NCI-H82 (cell line): ENCODE measurements at places on chromosomes 13 and 19.

DNA sequence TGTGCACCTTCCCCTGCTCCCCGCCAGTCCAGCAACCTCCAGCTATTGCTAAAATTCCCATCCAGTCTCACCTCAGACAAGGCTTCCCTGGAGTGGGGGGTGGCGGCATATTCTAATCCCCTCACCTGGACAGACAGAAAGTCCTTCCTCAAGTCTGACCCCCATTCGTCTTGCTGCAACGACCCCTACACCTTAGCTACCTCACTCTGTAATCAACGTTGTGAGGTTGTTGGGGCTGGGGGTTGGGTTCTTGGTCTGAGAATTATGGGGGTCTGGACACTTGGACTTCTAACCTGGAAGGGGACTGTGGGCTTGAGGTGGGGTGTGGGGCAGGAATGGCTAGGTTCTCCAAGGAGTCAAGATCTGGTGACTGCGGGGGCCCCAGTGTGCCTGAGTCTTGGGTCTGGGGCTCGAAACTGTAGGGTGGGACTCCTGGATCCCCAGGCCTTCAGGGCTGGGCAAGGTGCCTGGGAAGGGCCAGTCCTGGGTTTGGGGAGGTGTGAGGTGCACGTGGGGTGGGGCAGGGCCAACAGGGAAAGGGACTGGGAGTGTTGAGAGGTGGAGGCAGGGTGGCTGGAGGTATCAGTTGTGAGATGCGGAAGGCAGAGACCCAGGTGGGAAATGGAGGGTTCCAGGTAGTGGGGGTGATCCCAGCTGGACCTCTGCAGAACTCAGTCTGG is 1.3 kb downstream of the FOXA3 start:
- no peak for DNase-seq

- no peak for DNase-seq
Measured at GRCh38 chr13:104389691-104390090, 1323.5 kb upstream of the SLC10A2 start.

DNA sequence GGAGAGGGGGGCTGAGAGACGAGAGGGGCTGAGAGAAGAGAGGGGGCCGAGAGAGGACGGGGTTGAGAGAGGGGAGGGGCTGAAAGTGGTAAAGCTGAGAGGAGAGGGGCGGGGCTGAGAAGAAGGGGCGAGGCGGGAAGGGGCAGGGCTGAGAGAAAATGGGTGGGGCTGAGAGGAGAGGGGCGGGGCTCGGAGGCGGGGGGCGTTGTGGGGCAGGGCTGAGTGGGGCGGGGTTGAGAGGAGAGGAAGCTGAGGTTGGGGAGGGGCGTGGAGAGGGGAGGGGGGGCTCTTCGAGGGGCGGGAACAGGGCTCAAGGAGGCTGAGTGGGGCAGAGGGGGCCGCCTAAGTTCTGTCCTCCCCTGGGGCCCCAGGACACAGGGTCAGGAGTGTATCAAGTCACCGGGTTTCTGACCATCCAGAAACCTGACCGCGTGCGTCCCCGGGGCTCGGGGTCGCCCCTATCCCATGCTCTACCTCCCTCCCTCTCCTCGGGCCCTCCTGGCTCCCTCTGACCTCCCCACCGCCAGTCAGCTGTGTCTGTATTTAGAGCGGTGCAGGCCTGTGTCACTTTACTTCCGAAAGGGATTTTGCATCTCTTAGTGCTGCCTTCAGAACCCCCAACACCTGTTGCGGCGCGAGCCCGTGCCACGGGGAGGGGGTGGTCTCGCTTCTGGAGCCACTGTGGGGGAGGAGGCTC is 38.6 kb upstream of the SEMA6B start:
- DNase-seq: peak; percentile 68

DNA sequence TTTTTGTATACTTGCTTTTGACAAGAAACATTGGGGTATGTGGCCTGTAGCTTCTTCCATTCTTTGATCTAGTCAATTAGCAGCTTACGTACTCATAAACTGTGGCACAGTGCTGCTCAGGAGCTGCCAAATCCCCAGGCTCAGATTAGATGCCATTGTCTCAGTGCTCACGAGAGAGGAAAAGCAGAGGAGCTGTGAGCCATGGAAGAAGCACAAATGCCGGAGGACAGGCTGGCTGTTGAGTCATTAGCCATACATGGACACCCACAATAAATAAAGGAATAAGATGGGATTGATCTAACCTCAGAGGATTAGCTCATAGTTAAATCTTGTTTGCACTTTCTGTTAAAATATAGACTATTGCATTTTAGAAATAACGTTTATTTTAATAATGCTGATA is 121.7 kb downstream of the POSTN start:
- peak; percentile 60 for DNase-seq

DNA sequence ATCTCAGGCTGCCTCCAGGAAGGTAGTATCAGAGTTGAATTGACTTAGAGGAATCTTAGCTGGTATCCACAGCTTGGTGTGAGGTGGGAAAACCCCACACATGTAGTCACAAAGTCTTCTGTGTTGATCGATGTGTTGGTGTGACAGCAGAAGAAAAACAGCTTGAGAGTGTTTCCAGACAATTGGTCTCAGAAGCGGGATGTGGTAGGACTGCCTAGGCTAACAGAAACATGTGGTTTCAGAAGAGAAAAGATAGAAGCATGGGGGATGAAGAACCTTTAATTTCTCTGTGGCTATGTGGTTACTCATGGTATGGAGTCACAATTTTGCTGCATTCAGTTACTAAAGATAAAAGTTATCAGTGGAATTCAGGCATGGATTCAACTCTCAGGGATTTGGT is 134.7 kb upstream of the SLITRK5 start:
- DNase-seq: no peak

DNA sequence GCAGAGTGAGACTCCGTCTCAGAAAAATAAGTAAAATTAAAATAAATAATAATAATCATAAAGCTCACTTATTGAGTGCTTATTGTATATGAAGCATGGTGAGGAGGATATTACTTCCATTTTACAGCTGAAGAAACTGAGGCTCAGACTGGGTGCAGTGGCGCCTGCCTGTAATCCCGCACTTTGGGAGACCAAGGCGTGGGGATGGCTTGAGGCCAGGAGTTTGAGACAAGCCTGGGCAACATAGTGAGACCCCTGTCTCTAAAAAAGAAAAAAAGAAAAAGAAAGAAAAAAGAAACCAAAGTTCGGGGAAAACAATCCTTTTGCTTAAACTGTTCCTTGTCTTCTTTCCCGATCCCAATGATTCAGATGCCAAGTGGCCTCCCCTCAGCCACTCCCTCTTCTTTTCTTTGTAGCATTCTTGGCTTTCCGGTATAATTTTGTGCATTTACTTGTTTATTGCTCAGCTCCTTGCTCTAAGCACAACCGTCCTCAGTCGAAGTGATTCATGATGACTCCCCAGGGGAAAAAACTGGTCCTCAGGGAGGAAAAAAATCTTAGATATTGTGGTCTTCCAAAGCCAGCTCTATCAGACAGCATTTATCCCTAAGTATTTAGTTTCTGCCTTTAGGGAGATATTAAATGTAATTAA is 965 bp upstream of the EIF3G start:
- no peak for DNase-seq

DNA sequence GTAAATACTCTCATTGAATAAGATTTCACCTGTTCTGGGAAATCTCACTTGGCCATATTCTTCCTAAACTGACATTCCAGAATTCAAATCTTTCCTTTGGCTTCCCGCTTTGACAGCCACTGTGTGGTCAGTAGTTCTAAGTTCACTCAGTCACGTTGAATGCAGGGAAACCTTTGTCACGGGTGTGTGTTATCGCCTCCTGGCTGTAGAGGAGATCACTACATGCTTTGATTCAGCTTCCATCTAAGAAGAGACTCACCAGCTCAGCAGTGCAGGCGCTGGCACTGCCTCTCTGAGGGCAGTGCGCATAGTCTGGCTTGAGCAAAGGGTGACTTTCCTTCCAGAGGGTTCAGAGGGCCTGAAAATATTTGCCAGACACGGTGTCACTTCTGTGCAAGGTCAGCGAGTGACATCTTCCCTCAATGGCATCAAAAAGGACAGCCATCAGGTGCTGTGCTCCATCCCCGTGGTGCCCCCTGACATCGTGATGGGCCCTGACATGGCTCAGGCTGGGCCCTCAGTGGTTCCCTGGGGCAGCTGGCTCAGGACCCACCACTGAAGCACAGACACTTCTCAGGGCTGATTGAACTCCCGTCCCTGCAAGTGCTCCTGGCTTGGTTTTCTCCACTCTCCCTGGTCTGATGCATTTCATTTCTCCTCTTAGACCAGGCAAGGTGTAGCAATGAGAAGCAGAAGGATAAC is 635.4 kb upstream of the ARGLU1 start:
- peak; percentile 63 for DNase-seq

DNA sequence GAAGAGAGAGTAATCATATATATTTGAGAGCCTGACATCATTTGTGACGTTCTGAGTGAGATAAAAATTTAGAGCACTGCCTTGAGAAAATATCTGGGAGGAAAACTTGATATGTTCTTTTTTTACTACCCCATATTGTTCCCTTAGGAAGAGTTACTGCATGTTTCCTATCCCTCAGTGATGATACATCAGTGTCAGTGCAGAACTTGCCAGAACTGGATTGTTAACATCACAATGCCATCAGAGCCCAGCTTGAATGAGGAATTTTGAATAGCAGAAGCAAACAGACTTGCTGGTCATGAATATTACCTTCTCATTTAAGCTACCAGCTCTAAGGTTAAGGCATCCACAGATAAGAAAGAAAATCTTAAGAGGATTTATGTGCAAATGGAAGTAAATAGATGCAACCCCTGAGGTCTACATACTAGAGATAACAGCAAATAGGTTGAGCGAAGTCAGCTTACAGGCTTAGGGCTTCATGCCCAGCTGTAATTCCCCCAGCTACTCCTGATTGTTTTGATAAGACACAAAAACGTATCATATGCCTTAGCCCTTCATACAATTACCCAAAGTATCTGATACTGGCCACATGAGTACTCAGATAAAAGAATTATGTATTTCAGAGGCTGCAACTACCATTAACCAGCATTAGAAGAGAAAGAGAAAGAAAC is 313.7 kb upstream of the ATXN8OS start:
- DNase-seq: peak; percentile 75

- no peak for DNase-seq
Measured at GRCh38 chr13:51782026-51782710, 21.8 kb downstream of the DHRS12 start.

DNA sequence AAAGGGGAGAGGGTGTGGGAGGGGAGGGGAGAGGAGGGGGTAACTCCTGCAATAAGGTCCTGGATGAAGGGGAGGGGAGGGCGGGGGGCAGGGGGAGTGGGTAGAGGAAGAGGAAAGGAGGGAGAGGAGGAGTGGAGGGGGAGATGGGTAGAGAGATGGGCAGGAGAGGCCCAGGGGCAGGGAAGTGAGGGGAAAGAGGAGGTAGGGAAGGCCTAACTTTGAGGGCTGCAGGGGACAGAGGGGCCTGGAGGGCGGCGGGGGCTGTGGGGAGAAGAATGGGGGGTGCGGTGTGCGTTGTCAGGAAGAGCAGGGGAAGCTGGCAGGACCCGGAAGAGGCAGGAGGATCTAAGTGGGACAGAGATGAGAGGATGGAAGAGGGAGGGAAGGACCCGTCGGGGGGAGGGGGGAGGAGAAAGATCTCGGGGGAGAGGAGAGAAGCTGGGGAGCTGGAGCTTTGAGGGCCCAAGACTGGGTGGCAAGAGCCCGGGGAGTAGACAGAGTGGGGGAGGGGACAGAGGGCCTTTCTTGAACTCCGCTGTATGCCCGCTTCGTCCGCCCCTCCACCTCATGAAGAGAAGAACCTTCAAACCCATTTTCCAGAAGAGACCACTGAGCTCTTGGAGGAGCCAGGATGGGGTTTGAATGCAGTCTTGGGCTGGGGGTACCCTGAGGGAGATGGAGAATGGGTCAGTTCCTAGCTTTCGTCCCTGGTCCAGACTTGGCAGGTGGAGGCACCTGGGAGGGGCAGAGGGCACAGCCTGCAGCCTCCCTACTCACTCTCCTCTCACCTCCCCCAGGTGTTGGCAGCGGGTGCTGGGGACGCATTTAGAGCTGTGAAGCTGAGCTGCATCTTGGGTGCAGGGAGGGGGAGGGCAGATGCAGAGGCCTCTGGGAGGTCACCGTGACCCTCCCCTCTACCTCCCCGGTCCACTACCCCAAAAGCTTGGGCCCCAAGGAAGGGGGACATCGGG is 778 bp upstream of the LRRC4B start:
- no peak for DNase-seq

DNA sequence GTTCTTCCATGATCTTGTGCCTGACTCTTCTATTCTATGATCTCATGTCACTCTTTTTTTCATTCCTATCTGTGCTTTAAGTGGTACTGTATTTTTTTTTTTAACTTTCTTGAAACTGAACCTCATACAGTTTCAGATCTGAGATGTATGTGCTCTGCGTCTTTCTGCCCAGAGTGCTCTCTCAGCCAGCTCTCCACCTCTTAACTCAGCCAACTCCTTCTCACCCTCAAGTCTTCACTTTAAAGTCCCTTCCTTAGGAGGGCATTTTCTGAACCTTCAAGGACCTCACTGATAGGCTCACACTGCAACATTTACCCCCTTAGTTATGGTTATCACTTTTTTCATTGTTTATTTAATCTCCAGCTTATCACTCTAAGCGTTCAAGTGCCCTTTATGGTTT is 158.7 kb downstream of the IRS2 start:
- DNase-seq: no peak

- no peak for DNase-seq
Measured at GRCh38 chr19:51107406-51108065, 673 bp downstream of the CTU1 start.

GRCh38 chr13:102798581-102799425 is at the start of the genes BIVM and POGLUT2:
TSS of gene BIVM (plus strand) at chr13:102799119. CDS start at chr13:102807268, 8,149 bp downstream.
TSS of gene POGLUT2 (minus strand) at chr13:102798976. CDS start at chr13:102798670, 306 bp downstream.
- peak; percentile 98 for DNase-seq

- peak; percentile 90 for DNase-seq
Measured at GRCh38 chr13:23433171-23434153, at the start of gene SACS. TSS of gene SACS (minus strand) at chr13:23433702. CDS start at chr13:23411239, 22,463 bp downstream.

DNA sequence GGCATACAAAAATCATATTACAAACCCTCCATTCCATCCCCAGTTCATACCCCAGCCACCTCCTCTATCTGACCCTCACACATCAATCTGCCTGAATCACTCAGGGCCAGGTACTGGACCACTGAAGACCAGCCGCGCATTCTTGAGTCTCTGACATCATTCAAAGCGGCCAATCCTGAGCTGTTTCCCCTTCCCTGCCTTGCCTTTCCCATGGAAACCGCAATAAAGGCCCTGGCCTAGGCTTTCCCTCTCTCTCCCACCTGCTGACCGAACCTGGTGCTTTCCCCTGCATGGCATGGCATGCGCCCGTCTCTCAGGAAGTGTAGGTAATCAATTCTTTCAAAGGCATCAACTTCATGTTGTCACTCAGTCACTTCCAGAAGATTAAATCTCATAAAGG is 17.7 kb upstream of the HIF3A start:
- no peak for DNase-seq
